ENCODE measurements at places on chromosomes 5 and 9. TPM values are rescaled to one million over a fixed set of nuclear protein-coding genes. Genes with fewer than 3 reads are reported as not detected.
A peak's percentile ranks its signal among the peaks of the same experiment; 100 is the strongest.

- no peak overlapping the region for H3K4me3 ChIP-seq
- no peak for DNase-seq
- no peaks in the 10 kb centered on the region for H3K4me1 ChIP-seq
- no peaks in the 10 kb centered on the region for H3K27me3 ChIP-seq
- H3K36me3 ChIP-seq = no peaks in the 10 kb centered on the region
- no peak overlapping the region for H3K27ac ChIP-seq
Measured at GRCh38 chr5:167336161-167336560, 955.3 kb upstream of the WWC1 start.

Gene ZNF618
- total RNA-seq = not detected

DNA sequence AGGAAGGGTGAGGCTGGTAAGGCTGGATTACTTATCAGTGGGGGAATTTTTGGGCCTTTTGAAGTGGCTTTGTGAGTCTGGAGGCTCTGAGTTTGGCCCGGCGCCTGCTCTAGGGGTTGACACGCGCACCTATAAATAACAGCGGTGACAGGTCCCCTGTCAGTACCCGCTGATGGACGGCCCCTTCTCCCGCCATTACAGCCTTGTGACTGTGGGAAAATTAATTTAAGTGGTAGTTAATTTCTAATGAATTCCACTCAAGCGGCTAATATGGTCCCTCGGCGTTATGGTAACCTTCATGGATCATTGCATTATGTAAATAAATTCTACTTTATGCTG is 16.5 kb downstream of the MRPL36 start:
- H3K27ac ChIP-seq = peak overlapping the region; percentile 82
- H3K4me1 ChIP-seq = peaks cover 41% of the 10 kb centered on the region
- no peaks in the 10 kb centered on the region for H3K27me3 ChIP-seq
- peak overlapping the region; percentile 56 for H3K4me3 ChIP-seq

DNA sequence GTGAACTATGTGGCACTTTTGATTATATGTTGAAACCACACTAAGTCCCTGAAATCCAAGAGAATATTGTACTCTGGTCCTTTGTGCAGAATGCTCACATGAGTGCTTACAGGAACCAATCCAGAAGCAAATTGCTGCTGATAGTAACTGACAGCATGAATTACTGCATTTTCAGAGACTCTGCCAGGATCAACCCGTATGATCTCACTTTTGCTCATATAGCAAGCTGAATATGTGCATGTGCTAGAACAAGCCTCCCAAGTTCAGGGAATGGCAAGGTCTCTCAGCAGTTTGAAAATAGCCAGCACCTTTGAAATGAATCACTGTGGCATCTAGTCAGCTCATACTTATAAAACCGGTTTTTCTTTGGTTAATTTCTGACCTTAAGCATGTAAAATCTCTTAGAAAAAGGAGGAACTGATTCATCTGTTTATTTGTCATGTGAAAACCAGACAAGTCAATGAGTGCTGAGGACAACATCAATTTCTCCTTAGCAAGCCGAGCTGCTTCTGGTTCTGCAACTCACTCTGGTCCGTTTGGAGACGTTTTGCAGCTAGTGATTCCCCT is 215.7 kb upstream of the ELL2 start:
- no peak overlapping the region for H3K4me3 ChIP-seq
- peak; percentile 35 for DNase-seq
- H3K4me1 ChIP-seq = no peaks in the 10 kb centered on the region
- H3K36me3 ChIP-seq = no peaks in the 10 kb centered on the region
- 0 out of 2 replicates have a peak, but pooled peaks cover 3% of the 10 kb centered on the region for H3K27me3 ChIP-seq
- no peak overlapping the region for H3K27ac ChIP-seq

DNA sequence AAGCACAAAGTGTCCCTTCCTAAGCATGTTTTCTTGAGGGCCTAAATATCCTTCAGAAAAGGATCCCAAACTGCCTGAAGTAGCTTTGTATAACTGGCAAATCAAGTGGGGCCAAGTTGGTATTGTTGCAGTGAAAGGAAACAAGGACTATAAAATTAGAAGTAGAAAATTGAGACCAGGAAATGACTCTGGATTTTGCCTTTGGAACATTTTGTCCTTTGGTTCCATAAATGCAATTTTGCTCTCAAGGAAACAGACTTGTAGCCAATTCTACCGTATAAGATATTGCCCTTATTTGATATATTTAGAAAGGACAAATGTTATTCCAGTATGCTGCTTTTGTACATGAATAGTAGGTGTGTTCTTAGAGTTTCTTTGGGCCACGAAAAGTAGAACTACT is 34.4 kb downstream of the RABGAP1 start:
- no peak for DNase-seq
- no peak overlapping the region for H3K27ac ChIP-seq
- H3K4me1 ChIP-seq = no peaks in the 10 kb centered on the region
- peaks cover 35% of the 10 kb centered on the region for H3K36me3 ChIP-seq

Data from Karpas-422 (cell line).